ENCODE measurements at places on chromosomes 1 and 21. TPM values are rescaled to one million over a fixed set of nuclear protein-coding genes. Genes with fewer than 3 reads are reported as not detected.

- DNase-seq: peak; percentile 7
Observed at GRCh38 chr1:238658763-238659162, 727.6 kb upstream of the CHRM3 start.

GRCh38 chr1:157044326-157044725 is 1.2 kb downstream of the ARHGEF11 start:
- DNase-seq: no peak

DNA sequence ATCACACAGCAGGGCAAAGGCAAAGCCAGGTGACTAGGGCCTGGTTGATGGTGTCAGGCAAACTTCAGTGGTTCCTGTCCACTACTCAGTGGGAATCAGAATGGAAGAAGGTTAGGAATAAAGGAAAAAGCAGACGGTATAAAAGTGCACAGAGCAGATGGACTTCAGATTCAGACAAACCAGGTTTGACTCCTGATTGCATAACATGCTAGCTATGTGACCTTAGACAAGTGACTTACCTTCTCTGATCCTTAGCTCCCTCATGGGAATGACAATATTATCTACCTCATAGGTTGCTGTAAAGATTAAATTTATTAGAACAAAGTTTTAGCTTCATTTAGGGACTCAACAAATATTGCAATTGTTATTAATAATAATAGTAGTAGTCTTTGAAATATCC is 4.9 kb downstream of the PAQR7 start:
- no peak for DNase-seq

DNA sequence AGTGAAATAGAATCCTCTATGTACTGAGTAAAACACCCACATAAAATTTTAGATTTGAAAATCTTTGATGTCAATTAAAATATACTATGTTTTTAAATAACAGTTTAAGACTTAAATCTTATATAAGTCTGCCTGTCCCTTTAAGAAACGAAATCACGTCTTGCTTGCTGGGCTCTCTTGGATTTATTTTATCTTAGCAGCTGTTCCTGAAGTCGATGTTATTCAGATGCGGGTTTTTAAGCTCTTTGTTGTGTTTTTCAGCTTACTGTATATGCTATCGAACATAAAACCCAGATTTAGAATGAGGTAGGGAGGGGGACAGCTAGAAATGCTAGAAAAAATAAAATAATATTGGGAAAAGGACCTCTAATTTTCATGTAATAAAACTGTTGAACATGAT is 11.1 kb upstream of the SSX2IP start:
- DNase-seq: peak; percentile 73

DNA sequence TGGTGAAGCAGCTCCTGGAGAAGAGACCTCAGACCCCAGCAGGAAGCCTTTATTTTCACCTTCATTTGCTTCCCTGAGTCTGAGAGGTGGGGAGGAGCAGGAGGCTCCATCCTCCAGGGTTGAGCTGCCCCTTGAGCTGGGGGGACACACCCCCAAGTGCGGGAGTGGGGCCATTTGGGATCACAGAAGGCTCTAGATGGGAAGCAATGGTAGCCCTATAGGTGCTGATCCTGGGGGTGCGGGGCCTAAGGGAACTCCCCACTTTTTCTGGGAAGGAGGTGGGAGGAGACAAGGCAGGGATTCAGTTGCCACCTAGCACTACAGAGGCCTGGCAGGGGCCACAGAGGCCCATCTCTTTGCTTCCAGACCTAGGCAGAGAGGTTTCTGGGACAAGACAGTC is 247.9 kb upstream of the CSF3R start:
- DNase-seq: no peak

Gene DPT
- total RNA-seq: not detected

- peak; percentile 13 for DNase-seq
Observed at GRCh38 chr1:24308365-24309015, 10.7 kb upstream of the GRHL3 start.

DNA sequence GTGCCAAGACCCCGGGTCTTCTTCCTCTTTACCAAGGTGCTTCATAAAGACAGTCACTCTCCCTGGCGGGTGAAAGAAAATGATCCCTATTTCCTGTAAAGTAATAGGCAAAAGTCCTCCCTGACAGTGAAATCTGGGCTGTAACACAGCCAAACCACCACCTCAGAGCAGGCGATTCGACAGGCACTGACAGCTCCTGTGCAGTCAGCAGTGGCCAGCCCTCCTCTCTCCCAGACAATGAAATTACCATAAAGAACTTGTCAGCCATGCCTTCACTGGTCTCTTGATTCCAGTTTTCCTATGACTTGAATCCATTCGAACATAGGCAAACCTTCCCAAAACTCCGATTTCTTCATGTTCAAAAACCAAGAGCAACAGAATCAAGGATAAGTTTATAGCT is 492.2 kb upstream of the DAB1 start:
- no peak for DNase-seq

DNA sequence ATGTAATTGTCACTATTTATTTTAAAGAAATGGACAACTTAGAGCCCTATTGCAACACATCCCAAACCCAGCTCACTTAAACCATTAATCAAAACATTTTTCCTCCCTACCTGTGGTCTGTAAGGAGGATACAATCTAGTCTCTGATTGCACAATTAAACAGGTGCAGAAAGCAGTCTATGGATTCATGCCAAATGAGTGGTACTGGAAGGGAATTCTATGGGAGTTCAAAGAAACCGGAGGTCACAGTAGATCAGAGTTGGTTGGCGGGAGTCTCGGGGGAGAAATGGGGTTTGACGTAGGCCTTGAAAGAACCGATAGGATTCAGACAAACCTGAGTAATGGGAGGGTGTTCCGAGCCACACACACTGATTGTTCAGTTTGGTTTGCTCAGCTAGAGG is 314.9 kb downstream of the KIF26B start:
- no peak for DNase-seq

Gene DEGS1
- 92.9 TPM for total RNA-seq

DNA sequence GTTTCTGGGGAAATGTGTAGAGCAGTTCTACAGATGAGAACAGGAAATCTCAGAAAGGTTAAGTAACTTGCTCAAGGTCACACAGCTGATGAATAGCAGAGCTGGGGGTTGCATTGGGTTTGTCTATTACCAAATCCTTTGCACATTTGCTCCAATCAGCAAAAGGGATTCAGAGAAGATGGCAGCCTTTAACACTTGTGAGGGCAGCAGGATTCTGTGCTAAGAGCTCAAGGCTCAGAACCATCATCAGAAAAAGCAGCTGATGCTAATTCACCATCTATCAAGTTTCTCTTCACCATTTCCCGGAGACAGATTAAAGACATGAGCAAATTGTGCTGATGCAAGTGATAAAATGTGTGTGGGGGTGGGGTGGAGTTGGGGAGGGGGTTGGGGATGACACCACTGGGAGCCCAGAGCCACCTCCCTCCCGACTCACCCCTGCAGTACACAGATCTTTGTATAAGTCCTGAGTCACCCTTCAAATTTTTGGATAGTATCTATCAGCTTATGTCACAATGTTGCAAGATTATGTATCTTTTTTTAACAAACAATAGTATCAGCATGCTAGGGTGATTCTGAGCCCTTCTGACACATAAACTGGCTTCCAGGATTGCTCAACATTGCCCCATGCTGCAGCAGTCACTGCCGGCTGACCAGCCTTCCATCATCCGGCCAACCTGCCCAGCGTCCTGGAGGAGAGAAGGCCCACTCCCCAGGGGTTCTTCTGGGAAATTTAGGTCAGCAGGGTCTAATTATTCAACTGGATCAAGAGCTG is 2.8 kb upstream of the SPSB1 start:
- DNase-seq: peak; percentile 49

GRCh38 chr1:210776712-210777111 is 357.2 kb downstream of the KCNH1 start:
- no peak for DNase-seq

Gene FAF1
- 60.2 TPM for total RNA-seq
